ENCODE measurements at places on chromosomes 16 and 17. TPM values are rescaled to one million over a fixed set of nuclear protein-coding genes. Genes with fewer than 3 reads are reported as not detected.

The IGSF6 gene
- 9.8 TPM for total RNA-seq

The ORC6 gene
- total RNA-seq: 16.1 TPM

The GAS7 gene
- 29.4 TPM for total RNA-seq

DNA sequence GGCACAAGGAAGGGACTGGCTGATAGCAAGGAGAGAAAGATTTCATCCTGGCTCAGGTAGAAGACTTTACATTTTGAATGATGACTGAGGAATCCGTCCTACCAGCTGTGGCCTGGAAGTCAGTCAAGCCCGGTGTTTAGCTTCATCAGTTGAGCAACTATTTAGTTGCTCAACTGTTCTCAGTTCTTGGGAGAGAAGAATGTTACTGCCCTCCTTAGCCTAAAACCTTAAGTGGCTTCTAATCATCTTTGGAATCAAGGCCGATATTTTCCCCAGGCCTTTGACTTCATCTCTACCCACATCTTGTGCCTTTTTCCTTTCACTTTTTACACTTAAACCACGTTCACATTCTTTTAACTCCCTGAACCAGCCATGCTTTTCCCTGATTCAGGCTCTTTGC is 17.3 kb upstream of the RBL2 start:
- DNase-seq: no peak
- no peaks in the 10 kb centered on the region for H3K36me3 ChIP-seq
- no peak overlapping the region for H3K27ac ChIP-seq

DNA sequence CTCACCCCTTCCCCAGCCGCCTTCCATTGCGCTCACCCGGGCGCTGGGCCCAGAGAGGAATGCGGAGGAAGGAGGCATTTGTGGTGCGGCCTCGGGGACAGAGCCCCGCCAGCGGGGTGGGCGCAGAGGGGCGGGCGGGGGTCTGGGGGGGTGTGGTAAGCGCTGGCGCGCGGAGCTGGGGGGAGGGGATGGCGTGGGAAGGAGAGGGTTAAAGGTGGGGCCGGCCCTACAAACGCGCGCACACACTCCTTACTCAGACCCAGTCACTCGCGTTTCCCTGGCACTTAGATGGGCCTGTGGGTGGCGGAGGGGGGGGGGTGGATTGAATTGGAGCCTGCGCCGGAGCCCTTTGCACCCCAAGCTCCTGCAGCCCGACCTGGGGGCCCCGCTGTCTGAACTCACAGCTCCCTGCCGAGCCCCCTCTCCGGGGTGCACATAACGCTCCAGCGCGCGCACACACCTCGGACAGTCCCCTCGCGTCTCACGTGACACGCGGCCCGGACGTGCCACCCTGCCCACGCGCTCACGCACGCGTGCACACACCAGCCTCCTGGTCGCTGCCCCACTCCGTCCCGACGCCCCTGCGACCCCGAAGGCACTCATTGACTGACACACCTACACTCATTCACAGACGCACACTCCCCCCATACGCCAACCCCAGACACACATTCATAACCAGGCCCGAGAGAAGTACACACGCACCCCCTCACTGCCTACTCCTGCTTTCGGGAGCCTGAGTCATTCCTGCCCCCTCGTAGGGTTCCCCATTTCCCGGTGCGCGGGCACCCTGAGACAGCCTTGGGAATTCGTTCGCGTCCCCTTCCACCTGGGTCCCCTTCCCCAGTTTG is 844 bp downstream of the TBKBP1 start:
- DNase-seq: peak; percentile 70
- peak overlapping the region; percentile 79 for H3K27ac ChIP-seq
- H3K27me3 ChIP-seq: no peaks in the 10 kb centered on the region
- peak overlapping the region; percentile 93 for H3K4me3 ChIP-seq
- peaks cover 16% of the 10 kb centered on the region for H3K4me1 ChIP-seq

DNA sequence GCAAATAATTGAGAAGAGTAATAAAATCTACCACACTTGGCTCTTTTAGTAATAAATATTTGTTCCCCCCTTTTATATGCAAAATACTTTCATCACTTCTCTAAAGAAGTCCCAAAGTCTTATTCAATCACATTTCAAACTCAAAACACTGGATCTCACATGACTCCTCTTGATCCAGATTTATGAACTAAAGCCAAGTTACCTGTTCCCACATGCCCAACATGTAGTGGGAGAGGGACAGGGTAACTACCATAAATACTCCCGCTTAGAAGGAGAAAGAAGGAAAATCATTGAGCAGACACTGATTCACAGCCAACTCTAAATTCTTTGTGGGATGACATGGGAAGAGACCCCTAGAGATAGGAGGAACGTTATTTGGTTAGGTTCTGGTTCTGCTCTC is 64.9 kb upstream of the PMFBP1 start:
- H3K27me3 ChIP-seq: no peaks in the 10 kb centered on the region
- no peak overlapping the region for H3K27ac ChIP-seq
- H3K4me3 ChIP-seq: no peak overlapping the region
- DNase-seq: no peak
- H3K36me3 ChIP-seq: no peaks in the 10 kb centered on the region

All from adrenal gland (tissue), 19 donors.